Activated CD4-positive, alpha-beta memory T cell treated with anti-CD3 and anti-CD28 coated beads, Interleukin-2, amount 10 ng/mL, durations not matched to agents 7 days and 5 days (primary cell): ENCODE measurements at places on chromosomes 7 and 10. TPM values are rescaled to one million over a fixed set of nuclear protein-coding genes. Genes with fewer than 3 reads are reported as not detected.

GRCh38 chr7:128311013-128311412 is 32.7 kb downstream of the RBM28 start:
- peaks cover 6% of the 10 kb centered on the region for H3K4me1 ChIP-seq
- H3K4me3 ChIP-seq = no peak overlapping the region

DNA sequence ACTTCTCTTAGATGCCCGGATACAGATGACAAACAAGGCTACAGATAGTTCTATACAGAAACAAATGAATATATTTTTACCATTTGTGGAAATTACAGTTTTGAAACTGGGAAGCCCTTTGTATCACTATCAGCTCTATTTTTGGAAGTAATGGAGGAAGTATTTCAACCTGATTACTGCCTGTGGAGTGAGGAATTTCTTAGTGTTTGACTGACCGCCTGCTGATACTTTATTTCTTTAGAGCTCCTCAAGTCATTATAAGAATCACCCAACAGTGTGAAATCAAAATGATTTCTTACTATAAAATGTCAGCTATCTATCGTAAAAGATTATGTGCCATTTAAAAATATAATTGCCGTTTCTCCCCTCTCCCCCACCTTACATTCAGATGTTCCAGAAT is 290.9 kb downstream of the SDK1 start:
- H3K36me3 ChIP-seq = no peaks in the 10 kb centered on the region
- DNase-seq = no peak
- H3K4me3 ChIP-seq = no peak overlapping the region

DNA sequence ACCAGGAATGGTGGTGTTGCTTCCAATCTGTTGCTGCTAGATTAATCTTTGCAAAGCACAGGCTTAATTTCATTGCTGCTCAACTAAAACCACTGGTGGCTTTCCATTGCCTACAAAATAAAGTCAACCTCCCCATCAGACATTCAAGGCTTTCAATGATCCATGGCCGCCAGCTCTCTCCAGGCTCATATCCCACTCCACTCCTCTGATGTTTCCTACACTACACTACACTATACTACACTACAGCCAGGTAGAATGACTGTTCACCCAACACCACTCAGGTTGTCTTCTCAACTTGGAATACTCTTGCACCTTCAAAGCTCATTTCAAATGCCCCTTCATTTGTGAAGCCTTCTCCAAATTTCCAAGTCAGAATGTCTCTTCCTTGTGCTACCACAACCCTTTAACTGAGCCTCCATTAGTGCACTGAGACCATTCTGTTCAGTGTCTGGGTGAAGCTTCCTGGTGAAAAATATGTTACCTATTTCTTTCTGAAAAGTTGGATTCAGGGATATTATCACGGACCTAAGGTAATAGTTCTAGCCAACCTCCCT is 35.5 kb upstream of the CC2D2B start:
- H3K36me3 ChIP-seq = peaks cover 47% of the 10 kb centered on the region
- no peaks in the 10 kb centered on the region for H3K27me3 ChIP-seq
- H3K27ac ChIP-seq = no peak overlapping the region
- H3K4me1 ChIP-seq = peaks cover 11% of the 10 kb centered on the region

DNA sequence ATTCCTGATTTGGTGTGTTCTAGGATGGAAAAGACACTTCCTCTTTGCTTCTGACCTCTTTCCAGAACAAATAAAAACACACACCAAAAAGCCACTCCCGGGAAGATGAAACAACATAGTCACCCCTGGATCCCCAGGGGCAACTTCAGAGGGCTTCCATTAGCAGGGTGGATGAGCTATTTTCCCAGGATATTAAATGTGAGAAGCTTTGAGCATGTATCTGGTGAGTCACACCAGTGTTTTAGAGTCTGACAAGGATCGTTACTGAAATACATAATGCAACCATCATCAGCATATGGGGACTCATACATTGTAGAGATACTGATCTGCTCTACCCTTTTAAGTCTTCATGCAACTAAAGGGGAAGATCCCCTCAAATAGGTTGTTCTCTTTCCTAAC is 115.5 kb upstream of the ZNF438 start:
- H3K27ac ChIP-seq = no peak overlapping the region
- H3K4me1 ChIP-seq = peaks cover 5% of the 10 kb centered on the region
- H3K36me3 ChIP-seq = no peaks in the 10 kb centered on the region
- H3K4me3 ChIP-seq = no peak overlapping the region
- H3K27me3 ChIP-seq = no peaks in the 10 kb centered on the region
- no peak for DNase-seq

The SLC26A4 gene
- total RNA-seq = 12.2 TPM

- H3K4me3 ChIP-seq = no peak overlapping the region
- no peak overlapping the region for H3K27ac ChIP-seq
- no peaks in the 10 kb centered on the region for H3K27me3 ChIP-seq
- H3K4me1 ChIP-seq = peaks cover 25% of the 10 kb centered on the region
- H3K36me3 ChIP-seq = peaks cover 96% of the 10 kb centered on the region
- no peak for DNase-seq
Observed at GRCh38 chr7:87202705-87203104, 16.8 kb downstream of the TMEM243 start.

The PODXL gene
- total RNA-seq = 1.6 TPM

GRCh38 chr10:102815790-102816549 is 21.2 kb downstream of the CYP17A1 start:
- no peak for DNase-seq
- H3K27ac ChIP-seq = no peak overlapping the region
- H3K4me1 ChIP-seq = peaks cover 24% of the 10 kb centered on the region
- H3K4me3 ChIP-seq = no peak overlapping the region

DNA sequence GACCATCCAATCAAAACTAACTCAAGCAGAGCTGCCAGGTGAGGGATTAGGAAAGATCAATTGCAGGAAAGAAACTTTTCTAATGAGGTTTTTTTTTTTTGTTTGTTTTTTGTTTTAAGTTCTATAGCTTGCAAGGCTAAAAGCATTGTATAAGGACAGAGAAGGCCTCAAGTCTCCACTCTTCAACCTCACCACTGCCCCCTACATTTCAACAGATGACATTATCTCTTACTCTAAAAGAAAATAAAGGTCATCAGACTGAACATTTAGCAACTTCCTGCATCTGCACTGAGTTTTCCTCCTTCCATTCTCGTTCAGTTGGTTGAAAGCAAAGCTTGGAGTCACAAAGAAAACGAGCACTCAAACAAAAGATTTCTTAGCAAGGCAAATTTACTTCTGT is 45.2 kb upstream of the EXOC4 start:
- H3K27ac ChIP-seq = no peak overlapping the region
- no peak for DNase-seq
- H3K4me3 ChIP-seq = no peak overlapping the region
- peaks cover 26% of the 10 kb centered on the region for H3K27me3 ChIP-seq
- no peaks in the 10 kb centered on the region for H3K4me1 ChIP-seq

The ANKRD22 gene
- 0.15 TPM for total RNA-seq

DNA sequence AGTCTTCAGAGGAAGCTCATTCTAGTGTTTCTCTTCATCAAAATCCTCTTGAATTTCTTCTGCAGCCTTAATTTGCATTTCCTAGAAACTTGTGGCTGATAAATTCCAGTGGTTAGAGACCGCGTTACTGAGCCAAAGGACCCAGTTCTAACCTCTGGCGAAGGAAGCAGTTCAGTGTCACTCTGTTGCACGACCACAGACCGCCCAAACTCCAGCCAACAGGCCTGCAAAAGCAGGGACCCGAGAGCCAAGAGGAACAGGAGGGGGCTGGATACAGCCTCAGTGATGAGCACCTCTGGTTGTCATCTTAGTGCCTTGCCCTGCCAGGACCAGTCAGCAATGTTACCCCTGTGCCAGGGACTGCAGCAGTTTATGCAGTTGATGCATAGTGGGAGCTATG is 70.0 kb downstream of the AFAP1L2 start:
- DNase-seq = no peak
- H3K27ac ChIP-seq = no peak overlapping the region
- H3K27me3 ChIP-seq = peaks cover 6% of the 10 kb centered on the region
- H3K4me1 ChIP-seq = peaks cover 25% of the 10 kb centered on the region
- H3K4me3 ChIP-seq = no peak overlapping the region

GRCh38 chr7:139426258-139427028 is 57.0 kb downstream of the KLRG2 start:
- no peak overlapping the region for H3K27ac ChIP-seq
- H3K36me3 ChIP-seq = peaks cover 22% of the 10 kb centered on the region
- H3K27me3 ChIP-seq = no peaks in the 10 kb centered on the region
- no peak for DNase-seq
- no peaks in the 10 kb centered on the region for H3K4me1 ChIP-seq

GRCh38 chr7:129529643-129530042 is 27.3 kb downstream of the SMKR1 start:
- peaks cover 6% of the 10 kb centered on the region for H3K27me3 ChIP-seq
- no peak for DNase-seq
- peaks cover 19% of the 10 kb centered on the region for H3K4me1 ChIP-seq
- no peak overlapping the region for H3K4me3 ChIP-seq
- H3K36me3 ChIP-seq = no peaks in the 10 kb centered on the region

GRCh38 chr10:86734207-86734988 is 22.0 kb upstream of the BMPR1A start:
- H3K4me1 ChIP-seq = no peaks in the 10 kb centered on the region
- no peak overlapping the region for H3K27ac ChIP-seq
- H3K27me3 ChIP-seq = peaks cover 4% of the 10 kb centered on the region
- no peaks in the 10 kb centered on the region for H3K36me3 ChIP-seq

The ATP5MK gene
- 299 TPM for total RNA-seq

GRCh38 chr10:128631801-128632241 is 505.6 kb upstream of the MKI67 start:
- H3K4me3 ChIP-seq = no peak overlapping the region
- no peak overlapping the region for H3K27ac ChIP-seq
- no peaks in the 10 kb centered on the region for H3K27me3 ChIP-seq

The CYP26C1 gene
- total RNA-seq = not detected

The ZNF727 gene
- not detected for total RNA-seq

The CPXM2 gene
- not detected for total RNA-seq
